ENCODE measurements at places on chromosomes 1 and 21.

GRCh38 chr1:160858507-160858906 is 4.2 kb downstream of the CD244 start:
- DNase-seq: no peak

DNA sequence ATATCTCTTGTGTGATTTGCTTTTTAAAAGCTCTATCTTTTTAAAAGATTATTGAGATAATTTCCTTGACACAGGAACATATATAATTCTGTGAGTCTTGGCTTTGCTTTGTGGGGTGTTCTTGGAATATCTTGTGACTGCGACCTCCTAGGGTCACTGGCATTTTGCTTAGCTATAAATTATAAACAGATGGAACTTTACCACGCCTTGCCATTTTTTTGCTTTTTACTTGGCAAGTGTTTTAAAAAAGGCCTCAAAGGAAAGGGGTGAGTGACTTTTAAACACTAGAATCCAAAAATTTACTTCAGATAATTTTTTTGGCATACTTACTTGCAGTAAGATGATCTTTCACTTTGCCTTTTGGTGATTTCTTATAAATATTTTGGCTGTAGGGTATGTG is 43.6 kb downstream of the ALG6 start:
- DNase-seq: no peak

DNA sequence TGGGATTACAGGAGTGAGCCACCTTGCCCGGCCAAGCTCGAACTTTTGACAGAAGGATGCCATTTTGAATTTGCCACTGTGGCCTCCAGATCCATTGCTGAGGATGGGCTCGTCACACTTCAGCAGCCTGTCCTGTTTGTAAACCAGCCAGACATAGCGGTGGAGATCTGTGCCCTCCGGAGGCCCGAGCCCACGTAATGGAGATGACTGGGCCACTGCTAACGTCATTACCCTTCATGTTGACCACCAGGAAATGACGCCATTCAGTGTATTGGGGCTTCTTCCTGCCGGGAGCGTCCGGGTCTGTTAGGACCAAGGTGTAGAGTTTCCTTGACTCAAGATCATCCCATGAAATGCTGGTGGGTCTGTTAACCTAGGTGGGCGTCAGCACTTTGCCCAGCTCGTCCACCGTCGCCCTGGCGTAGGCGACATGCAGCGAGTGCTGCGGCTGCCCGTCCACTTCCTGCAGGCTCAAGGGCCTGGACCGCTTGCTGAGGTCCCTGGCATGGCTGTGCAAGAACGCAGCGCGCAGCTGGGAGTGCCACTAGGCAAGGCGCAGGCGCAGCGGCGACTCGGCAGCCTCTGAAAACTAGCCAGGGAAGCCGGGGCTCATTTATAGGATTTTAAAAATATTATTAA is 40.8 kb downstream of the PTPRC start:
- DNase-seq: no peak

- no peak for DNase-seq
Observed at GRCh38 chr1:191804311-191804710, 354.0 kb upstream of the RGS18 start.

- no peak for DNase-seq
Observed at GRCh38 chr1:7915826-7916500, 24.7 kb downstream of the TNFRSF9 start.

DNA sequence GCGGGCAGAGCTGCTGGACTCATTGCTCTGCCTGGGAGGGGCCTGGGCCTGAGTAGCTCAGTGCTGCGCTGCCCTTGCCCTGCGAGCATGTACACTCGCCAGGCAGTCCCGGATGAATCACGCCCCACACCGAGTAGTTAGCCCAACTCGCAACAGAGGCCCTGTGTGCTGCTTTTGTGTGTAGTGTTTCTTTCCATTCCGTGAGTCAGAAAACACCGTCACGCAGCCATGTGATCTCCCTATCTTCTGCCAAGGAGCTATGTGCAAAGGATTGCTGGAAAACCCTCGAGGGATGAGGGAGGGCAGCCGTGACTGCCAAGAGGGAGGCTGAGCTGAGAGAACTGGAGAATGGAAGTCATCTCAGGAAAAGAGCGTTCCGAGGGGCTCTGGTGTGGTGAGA is 37.3 kb downstream of the NENF start:
- no peak for DNase-seq

DNA sequence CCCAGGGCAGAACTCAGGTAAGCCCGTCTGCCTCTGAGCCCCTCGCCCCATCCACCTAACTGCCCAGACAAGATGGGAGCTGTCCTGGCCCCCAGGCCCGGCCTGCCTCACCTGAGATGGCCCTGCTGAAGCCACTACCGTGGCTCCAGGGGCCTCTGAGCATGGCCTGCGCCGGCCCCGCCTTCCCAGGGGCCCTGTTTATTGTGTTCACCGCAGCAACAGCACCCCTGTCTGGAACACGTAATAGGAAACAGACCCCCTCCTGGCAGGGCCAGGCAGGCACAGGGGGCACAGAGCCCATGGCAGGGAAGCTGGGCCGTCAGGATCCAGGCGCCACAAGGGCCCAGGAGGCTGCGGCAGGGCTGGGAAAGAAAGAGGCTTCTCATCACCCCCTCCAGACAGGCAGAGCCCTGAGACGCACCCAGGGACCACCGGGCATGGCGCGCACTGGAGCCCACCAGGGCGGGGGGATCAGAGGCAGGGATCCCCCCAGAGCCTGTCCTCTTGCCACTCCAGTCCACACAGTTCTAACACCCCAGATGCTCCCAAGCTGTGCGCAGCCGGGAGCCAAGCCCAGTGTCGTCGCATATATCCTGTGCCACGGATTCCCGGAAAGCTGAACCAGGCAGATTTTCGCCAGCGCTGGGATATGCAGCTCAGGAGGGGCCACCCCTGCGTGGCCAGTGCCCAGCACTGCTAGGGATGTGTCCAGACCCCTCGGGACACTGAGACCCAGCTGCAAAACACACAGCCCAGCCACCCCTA is 62.6 kb downstream of the ARHGEF16 start:
- DNase-seq: no peak

- no peak for DNase-seq
Observed at GRCh38 chr1:27967884-27968466, 8.2 kb downstream of the XKR8 start.

All from mesothelial cell of epicardium (in vitro differentiated cells).